Upper lobe of left lung (tissue), 6 donors: ENCODE measurements at places on chromosomes 3 and 15. TPM values are rescaled to one million over a fixed set of nuclear protein-coding genes. Genes with fewer than 3 reads are reported as not detected.

Gene RBMS3
- 60.2 TPM for total RNA-seq

Gene CCR3
- not detected for total RNA-seq

Gene OXSM
- total RNA-seq: 4.3 TPM

Gene SPINK8
- total RNA-seq: not detected

Gene MNS1
- total RNA-seq: 1.8 TPM

Gene SIDT1
- 2.6 TPM for total RNA-seq

Gene PDZRN3
- total RNA-seq: 10.1 TPM

DNA sequence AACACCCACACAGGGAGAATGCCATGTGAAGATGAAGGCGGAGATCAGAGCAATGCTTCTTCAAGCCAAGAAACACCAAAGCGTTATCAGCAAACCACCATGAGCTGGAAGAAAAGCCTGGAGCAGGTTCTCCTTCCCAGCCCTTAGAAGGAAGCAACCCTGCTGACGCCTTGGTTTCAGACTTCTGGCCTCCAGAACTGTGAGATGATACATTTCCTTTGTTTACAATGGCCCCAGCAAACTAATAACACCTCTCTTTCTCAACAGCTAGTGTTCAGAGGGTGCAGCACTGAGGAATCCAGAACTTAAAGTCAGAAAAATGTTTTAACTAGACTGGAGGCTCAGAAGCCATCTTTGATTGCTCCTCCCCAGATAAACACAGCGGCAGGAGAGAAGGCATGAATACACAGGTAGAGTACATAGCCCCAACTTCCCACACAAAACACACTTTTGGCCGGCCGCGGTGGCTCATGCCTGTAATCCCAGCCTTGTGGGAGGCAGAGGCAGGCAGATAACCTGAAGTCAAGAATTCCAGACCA, 132.4 kb upstream of the LPP start:
- DNase-seq: no peak

- no peak for DNase-seq
Observed at GRCh38 chr15:71709808-71710418, 100.4 kb upstream of the NR2E3 start.

- no peak for DNase-seq
Observed at GRCh38 chr3:99324636-99325203, 313.7 kb upstream of the COL8A1 start.

DNA sequence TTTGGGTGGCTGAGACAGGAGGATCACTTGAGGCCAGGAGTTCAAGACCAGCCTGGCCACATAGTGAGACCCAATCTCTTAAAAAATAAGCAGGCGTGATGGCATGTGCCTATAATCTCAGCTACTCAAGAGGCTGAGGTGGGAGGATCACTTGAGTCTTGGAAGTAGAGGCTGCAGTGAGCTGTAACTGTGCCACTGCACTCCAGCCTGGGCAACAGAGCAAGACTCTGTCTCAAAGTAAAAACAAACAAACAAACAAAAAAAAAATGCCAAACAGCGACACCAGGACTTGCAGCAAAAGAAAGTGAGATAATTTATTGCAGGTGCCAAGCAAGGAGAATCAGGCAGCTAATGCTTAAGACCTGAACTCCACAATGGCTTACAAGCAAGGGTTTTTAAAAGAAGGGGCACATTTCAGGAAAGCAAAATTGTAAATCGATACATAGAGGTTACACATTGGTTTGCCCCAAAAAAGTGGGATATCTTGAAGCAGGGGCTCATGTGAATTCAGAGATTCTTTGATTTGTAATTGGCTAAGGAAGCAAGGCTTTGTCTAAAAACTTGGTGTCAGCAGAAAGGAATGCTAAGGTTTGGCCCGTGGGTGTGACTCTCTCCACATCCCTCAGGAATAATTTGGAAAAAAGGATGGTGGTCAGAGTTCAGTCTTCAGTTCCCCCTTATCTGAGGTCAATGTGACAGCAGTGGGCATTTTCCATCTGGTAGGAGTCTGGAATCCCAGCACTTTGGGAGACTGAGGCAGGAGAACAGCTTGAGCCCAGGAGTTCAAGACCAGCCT, 5.2 kb upstream of the MPI start:
- no peak for DNase-seq
